ENCODE measurements at places on chromosomes 16 and 17. TPM values are rescaled to one million over a fixed set of nuclear protein-coding genes. Genes with fewer than 3 reads are reported as not detected.

Gene ZSCAN10
- 0.23 TPM for total RNA-seq

GRCh38 chr17:77439189-77440018 lies 298.6 kb downstream of the SEC14L1 start:
- no peaks in the 10 kb centered on the region for H3K4me1 ChIP-seq
- H3K27ac ChIP-seq: no peak overlapping the region
- no peaks in the 10 kb centered on the region for H3K36me3 ChIP-seq

DNA sequence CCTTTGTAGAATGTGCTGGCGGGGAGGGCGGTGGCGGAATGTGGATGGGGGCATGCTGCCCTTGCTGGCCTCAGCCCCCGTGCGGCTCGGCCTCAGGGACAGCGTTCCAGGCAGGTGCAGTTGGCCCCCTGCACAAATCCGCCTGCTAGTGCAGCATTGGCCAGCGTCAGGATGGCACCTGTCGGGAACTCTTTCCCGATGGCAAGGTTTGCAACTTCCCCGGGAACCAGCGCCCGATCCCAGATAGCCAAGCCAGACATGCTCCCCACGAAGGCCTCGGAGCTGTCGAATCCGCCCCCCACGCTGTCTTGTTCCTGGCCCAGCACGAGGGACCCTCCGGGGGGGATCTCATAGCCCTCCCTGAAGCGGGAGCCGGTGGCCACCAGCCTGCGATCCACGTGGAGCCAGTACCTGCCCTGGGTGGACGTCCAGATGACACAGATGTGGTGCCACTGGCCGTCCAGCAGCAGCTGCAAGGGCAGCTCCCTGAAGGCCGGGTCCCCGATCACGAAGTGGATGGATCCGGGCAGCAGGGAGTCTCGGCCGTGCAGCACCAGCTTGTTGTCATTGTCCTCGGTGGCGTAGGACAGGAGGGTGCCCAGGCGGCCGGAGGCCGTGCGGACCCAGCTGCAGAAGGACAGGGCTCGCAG lies 2.8 kb downstream of the PTX4 start:
- no peaks in the 10 kb centered on the region for H3K36me3 ChIP-seq
- H3K27ac ChIP-seq: no peak overlapping the region
- peaks cover 5% of the 10 kb centered on the region for H3K4me1 ChIP-seq
- no peaks in the 10 kb centered on the region for H3K27me3 ChIP-seq
- DNase-seq: no peak
- no peak overlapping the region for H3K4me3 ChIP-seq

GRCh38 chr16:87331241-87331801 lies 14.1 kb upstream of the C16orf95 start:
- H3K36me3 ChIP-seq: no peaks in the 10 kb centered on the region
- H3K4me1 ChIP-seq: no peaks in the 10 kb centered on the region
- H3K4me3 ChIP-seq: no peak overlapping the region
- H3K27ac ChIP-seq: no peak overlapping the region

Gene CCL5
- not detected for total RNA-seq
